NCI-H2081 treated with DMSO at 0.1 percent for 48 hours (cell line): ENCODE measurements at places on chromosomes 2 and 18.

DNA sequence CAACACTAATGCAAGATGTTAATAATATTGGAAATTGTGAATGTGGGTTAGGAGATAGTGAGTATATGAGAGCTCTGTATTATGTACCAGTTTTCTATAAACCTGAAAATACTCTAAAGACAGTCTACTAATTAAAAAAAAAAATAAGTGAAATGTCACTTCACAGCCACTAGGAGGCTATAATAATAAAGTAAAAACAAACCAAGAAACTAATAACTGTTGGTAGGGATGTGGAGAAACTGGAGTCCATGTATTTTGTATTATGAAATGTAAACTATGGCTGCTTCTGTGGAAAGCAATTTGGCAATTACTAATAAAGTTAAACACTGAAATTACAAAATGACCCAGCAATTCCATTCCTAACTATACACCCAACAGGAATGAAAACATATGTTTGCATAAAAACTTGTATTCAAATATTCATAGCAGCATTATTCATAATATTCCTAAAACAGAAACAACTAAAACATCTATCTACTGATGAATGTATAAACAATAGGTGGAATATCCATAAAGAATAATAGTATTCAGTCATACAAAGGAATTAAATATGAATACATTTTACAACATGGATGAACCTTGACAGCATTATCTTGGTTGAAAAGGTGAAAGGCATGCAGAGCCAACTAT, 36.2 kb downstream of the CCDC178 start:
- no peak for DNase-seq

DNA sequence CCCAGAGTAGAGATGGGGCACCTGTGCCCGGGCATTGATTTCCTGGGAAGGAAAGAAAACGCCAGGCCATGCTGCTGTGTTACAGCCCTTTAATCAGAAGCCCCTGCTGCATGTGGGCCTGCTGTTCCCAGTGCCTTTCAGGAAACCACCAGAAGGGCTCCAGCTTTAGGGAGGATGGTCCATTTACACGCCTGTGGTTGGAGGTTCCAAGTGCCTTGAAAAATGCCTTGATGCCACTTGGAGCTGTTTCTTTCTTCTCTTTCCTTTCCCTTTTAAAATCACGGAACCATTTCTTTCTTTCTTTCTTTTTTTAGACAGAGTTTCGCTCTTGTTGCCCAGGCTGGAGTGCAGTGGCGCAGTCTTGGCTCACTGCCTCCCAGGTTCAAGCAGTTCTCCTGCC, 60.5 kb downstream of the AGAP1 start:
- no peak for DNase-seq

DNA sequence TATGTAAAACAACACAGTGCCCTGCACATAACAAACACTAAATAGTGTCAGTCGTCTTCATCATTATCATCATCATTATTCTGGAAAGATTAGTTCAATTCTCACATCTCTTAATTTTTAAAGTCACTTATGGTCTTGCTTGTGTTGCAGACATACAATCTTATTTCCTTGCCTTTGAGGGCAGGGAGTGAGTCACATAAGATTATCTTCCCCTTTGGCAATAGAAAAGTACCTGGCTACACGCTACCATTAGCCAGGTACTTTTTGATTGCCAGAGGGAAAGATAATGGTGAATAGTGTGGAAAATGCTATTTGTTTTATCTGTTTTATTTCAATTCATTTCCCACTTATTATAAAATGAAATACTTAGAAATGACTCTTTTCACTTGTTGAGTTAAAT, 76.6 kb upstream of the RMDN2 start:
- DNase-seq: no peak

DNA sequence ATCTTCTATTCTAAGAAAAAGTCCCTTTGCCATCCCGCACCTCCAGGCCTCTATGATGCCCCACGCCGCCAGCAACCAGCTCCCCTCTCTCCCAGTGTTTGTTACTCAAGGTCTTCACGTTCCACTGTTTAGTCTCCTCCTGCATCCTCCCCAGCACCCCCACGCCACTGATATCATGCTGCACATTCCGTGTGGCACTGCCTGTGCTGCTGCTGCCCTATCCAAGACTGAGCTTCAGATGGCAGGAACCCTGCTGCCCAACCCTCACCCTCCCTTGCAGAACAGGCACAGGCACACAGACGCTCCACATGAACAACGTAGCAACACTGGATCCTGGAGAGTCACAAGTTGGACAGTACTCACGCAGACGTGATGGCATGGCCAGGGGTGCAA, 35.3 kb downstream of the MYO5B start:
- no peak for DNase-seq

DNA sequence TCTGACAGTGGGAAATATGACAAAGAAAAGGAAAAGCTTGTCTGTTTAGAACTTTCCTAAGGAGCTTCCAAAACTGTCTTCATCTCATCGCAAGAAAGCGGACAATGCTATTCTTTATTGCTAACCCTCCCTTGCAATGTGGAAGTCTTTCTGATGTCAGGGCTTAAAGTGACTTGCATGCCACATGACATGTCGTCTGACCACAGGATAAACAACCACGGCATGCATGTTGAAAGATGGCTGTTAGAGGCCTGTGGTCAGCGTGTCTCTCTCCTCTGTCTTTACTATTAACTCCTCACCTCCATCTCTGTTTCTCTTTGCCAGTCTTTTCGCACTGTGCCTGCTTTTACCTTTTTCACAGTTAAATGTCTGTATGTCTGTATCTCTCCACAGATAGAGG, 389.8 kb downstream of the LNPK start:
- no peak for DNase-seq

DNA sequence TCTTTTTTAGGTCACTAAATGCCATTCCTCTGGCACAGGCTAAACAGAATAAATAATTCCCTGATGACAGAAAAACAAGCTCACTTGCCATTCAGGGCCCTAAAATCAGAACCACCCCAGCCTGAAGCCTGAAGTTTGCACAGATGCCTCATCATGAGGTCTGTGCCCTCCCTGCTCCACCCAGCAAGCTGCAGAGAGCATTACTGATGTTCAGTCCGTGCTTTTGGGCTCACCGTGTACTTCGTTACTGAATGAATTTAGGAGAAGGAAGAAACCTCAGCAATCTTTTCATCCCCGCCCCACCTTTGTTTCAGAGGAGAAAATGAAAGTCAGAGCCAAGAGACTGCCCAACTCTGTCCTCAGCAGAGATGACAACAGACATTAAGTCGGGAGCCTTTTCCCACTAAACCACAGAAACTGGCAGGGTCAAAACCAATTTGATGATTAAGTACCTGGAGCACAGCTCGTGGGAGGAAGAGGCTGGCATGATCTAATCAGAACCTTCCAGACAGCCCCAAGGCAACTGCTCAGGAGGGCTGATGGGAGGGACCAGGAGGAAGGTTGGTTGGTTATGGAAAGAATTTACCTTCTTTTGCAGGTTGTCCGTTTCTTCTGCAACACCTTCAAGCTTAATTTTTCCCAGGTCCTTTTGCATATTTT, 122.7 kb downstream of the LAMA1 start:
- DNase-seq: no peak

GRCh38 chr2:102321941-102322719, 10.8 kb downstream of the IL1RL1 start:
- DNase-seq: no peak

GRCh38 chr2:113155331-113155730, 18.4 kb upstream of the PSD4 start:
- DNase-seq: no peak

DNA sequence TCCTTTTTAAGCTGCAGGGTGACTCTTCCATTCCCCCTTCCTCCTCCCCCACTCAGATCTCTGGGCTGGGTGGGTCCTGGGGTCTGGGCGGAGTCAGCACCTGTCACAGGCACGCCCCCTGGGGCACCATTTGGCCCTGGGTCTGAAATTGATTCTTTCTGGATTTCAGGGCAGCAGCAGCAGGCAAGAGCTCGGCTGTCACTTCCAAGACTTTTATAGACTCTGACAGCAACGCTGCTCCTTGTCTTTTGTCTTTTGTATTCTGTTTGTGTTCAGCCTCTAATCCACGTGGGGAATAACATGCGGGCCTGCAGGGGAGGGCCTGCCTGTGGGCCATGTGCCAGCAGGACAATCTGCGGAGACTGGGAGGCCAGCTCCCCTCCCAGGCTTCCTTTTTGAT, 3.9 kb downstream of the BOD1L2 start:
- DNase-seq: no peak

GRCh38 chr2:65464604-65465003, 32.2 kb upstream of the SPRED2 start:
- no peak for DNase-seq

DNA sequence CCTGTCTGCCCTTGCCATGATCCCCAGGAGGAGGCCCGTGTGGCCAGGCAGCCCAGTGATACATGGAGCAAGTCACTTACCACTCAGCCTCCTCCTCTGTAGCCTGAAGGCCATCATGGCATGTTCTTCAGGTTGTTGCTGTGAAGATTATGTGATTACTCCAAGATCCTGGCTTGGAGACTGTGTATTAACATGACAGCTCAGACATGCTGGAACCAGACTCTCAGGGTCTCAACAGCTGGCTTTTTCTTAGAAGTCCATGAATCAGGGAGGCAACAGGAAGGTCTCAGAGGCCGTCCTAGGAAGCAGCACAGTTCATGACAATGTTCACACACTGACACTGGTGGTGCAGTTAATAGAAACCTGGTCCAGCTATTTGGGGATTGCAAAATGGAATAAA, 158.6 kb upstream of the TWIST2 start:
- no peak for DNase-seq
